ENCODE measurements at places on chromosomes 1 and 21.

DNA sequence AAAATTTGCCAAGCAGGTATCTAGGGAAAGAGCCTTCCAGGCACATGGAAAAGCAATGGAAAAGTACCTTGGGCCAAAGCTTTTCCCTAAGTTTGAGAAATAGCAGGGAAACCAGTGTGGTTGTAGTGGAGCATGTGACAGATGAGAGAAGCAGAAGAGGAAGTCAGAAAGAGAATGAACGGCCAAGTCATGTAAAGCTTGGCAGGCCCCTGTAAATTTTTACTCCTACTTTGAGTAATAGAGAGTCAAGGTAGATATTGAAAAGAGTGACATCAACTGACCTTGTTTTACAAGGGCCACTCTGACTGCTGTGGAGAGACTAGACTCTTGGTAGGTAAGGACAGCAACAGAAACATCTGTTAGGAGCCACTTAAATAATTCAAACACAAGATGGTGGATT is 180.9 kb upstream of the PRMT6 start:
- no peak for DNase-seq

GRCh38 chr21:38376693-38377092 is 119.9 kb downstream of the KCNJ15 start:
- DNase-seq: no peak

DNA sequence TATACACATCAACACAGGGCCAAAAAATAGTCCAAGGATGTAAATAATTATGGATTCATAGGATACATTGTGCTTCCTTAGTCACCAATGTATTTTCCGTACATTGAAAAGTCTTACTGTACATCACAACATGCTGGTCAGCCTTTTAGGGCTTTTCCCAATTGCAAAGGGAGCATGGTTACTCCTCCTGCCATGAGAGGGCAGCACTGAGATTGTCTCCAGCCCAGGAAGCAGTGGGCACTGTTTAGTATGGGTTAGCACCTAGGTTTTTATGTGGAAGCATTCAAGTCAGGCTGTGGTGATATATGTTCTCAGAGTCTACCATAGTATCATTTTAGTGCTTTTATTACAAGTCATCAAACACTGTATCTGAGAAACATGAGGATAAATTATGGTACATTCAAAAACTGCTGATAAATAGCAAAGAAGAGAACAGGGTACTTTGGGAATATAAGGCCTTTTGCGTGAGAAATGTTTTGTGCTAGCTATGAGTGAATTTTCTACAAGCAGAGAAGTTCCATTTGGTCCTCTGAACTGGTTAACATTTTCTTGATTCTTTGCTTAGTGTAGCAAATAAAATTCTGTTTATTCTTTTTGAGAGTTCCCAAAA is 34.0 kb downstream of the ST6GALNAC5 start:
- DNase-seq: peak; percentile 27

- DNase-seq: no peak
Measured at GRCh38 chr1:162919034-162919433, 58.1 kb upstream of the CCDC190 start.

GRCh38 chr1:184755226-184756065 is 788 bp upstream of the EDEM3 start:
- DNase-seq: peak; percentile 6

GRCh38 chr1:181257117-181257516 is 168.6 kb downstream of the IER5 start:
- DNase-seq: no peak

GRCh38 chr1:224998185-224998584 is 68.7 kb downstream of the DNAH14 start:
- DNase-seq: no peak

DNA sequence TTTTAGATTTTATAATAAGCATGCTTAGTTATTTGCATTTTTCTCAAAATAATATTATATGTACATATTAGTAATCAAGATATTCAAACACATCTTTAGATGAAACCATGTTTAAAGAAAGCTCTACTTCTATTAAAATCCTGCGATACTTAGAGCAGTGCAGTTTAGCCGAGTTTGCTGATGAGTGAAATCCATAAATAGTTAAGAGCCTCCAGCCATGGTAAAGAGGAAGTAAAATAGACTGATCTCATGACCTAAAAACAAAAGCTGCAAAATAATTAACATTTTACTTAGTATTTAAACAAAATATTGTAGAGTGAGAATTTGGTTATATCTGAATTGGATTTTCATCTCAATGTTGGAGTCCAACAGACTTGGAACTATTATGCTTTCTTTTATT is 147.4 kb upstream of the NRIP1 start:
- DNase-seq: no peak

GRCh38 chr1:205339197-205339702 is 17.5 kb downstream of the KLHDC8A start:
- DNase-seq: no peak

DNA sequence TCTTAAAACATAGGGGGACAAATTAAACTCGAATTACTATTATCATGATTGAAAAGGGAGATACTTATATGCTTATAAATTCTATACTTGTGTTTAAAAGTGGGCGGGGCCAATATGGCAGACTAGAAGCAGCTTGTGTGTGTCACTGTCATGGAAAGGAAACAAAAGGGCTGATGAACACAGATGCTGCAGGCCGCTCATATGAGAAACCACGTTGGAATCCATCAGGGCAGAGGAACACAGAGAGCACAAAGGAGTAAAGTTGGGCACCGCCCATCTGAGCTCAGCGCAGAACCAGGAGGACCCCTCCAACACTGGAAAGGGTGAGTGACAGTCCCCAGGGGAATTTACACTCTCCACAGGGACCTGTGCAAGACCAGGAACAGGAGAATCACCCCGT is 107.0 kb downstream of the SLC5A9 start:
- no peak for DNase-seq

DNA sequence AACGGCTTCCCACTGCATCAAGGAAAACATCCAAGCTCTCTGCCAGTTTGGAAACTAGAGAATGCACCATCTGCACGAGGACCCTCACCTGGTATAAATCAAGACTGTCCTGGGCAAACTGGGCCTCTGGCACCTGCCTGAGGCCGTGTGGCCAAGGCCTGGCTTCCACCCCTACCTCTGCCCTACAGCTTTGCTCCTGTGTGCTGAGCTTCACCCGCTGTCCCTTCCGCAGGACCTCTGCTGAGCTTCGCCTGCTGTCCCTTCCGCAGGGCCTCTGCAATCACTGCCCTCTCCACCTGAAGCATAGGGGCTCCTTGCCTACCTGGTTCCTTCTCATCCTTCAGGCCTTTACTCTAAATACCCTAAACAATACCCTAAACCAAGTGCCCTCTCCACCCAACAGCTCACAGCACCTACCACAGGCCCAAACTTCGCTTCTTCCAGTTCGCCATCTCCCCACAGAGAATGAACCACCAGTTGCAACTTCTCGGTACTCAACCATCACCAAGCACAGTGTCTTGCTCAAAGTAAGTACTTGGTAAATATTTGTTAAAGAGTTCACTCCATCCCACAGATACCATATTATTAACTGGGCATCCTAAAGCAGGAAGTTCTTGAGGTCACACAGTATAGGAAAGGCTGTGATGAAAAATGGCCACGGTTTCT is 18.4 kb downstream of the GNB1 start:
- no peak for DNase-seq

- DNase-seq: no peak
Measured at GRCh38 chr1:235739124-235739523, 89.5 kb upstream of the GNG4 start.

- no peak for DNase-seq
Measured at GRCh38 chr1:240687820-240688219, 75.9 kb upstream of the GREM2 start.

GRCh38 chr1:2513939-2514652 is 12.3 kb downstream of the PANK4 start:
- no peak for DNase-seq

GRCh38 chr1:85801520-85801919 is 93.3 kb upstream of the ZNHIT6 start:
- DNase-seq: no peak

DNA sequence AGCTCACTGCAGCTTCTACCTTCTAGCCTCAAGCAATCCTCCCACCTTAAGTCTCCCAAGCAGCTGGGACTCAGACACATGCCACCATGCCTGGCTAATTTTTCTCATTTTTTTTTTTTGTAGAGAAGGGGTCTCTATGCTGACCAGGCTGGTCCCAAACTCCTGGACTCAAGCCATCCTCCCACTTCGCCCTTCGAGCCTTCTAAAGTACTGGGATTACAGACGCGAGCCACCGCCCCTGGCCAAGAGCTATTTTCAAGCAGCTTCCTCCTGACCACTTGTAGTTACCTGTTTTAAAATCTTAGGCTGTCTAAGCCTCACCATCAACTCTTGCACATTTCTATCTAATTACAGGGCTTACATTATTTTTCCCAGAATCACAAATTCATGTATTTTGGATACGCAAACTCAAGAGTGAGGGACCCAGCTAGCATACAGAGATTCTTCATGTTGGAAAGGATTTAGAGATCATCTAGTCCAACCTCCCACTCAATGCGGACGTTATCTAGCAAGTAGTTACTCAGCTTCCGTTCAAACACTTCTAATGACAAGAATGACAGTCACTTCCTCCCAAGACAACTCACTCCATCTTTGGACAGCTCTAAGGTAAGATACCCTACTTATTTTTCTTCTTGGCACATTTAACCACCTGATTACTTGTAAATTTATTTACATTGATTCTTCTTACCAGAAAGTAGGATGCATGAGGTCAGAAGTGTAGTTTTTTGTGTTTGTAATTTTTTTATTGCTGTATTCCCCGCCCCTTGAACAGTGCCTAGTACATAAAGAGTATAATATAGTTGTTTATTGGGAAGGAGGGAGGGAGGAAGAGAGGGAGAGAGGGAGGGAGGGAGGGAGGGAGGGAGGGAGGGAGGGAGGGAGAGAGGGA is 65.4 kb downstream of the LUZP1 start:
- DNase-seq: no peak

DNA sequence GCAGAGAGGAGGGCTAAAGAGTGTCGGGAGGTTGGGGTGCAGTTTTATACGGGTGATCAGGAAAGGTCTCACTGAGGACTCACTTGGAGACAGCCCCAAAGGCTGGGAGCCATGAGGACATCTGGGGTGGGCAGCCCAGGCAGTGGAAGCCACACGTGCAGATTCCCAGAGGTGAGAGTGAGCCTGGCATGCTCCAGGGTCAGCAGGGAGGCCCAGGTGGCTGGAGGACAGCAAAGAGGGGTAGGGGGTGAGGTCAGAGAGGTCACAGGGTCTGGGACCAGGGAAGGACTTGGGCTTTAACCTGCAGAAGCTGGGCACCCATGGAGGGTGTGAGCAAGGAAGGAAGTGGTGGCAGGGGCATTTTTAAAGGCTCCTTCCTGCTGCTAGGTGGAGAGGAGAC is 481.7 kb downstream of the MATN1 start:
- DNase-seq: no peak

DNA sequence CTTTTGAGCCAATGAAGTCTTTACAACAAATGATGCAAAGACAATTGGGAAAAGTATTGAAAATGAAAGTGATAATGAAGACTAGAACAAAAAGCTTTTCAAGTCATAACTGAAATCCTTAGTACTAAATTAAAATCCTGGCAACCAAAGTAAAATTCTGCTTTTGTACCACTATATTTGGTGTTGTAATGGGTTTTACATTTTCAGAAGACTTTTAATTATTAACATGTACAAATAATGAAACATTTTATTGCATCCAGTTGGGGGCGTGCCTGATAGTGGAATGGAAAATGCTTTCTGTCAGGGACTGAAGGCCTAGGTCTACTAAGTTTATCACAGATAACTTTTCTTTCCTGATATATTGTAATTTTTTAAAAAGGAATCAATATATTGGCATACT is 89.4 kb downstream of the SDCCAG8 start:
- no peak for DNase-seq

- no peak for DNase-seq
Measured at GRCh38 chr1:203181586-203182386, 4.7 kb downstream of the CHI3L1 start.

DNA sequence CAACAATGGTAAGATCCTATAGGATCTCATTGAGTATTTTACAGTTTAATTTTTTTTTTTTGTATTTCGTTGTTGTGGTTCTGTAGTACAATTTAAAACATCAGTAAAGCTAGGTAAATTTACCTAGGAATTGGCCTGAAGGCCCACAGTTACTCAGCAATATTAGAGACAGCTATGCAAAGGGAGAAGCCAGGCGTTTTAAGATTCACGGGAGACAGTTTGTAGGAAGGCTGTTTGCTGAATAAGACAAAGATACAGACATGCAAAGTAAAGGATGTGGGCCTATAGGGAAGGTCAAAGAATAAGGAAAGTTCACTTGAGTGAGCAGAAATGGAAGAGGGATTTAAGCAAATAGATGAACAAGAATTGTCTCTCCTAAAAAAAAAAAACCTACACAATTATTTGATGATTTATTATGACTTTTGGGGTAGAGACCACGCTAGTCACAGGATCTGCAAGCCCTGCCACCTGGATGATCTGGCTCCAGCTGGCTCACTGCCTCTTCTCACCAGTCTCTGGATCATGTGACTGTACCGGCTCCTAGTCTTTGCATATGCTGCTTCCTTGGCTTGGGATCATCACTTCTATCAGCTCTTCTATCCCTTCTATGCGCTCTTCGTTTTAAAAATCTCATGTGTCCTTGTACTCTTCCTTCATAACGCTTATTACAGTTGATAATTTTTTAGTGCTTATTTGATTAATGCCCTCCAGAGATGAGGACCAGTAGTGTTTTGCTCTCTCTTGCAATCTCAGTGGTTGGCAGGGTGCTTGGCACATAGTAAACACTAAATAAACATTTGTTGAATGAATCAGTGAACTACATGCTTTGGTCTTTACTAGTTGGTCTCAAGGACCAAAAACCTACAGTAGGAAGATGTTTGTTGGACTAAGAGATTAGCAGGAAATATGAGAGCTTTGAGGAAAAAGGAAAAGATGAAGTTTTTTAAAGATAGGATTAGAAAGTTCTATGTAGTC is 14.1 kb downstream of the DYRK1A start:
- no peak for DNase-seq

DNA sequence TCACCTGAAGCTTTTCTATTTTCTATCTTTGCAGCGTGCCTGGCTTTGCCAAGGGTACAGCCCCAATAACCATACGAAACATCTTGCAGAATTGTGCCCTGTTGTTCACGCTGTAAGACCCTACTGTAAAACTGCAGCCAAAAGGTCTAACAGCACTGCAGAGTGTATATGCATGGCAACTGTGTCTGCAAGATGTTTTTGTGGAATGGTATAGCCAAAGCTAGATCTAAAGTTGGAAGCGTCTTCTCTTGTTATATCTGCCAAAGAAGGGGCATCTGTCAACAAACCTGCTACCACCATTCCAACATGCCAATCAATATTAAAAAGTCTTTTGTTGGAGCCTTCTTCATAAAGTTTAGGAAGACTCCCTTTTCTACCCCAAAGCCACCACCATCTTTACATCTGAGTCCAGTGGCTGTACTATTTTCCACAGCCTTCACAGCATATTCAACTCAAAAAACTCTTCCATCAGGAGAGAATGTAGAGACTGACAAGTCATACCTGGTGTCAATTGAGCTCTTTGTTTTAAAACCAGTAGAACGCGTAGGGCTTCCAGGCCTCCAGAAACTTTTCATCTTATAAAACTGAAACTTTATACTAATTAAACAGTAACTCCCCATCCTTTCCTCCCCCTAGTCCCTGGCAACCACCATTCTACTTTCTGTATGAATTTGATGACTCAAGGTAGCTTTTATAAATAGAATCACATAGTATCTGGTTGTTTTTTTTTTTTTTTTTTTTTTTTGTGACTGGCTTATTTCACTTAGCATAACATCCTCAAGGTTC is 40.0 kb downstream of the ZSCAN20 start:
- no peak for DNase-seq

Measured in activated CD4-positive, alpha-beta T cell treated with anti-CD3 and anti-CD28 coated beads, Interleukin-2, amount 50 U/mL, for 48 hours (primary cell).